ENCODE measurements at places on chromosomes 6 and 20.

DNA sequence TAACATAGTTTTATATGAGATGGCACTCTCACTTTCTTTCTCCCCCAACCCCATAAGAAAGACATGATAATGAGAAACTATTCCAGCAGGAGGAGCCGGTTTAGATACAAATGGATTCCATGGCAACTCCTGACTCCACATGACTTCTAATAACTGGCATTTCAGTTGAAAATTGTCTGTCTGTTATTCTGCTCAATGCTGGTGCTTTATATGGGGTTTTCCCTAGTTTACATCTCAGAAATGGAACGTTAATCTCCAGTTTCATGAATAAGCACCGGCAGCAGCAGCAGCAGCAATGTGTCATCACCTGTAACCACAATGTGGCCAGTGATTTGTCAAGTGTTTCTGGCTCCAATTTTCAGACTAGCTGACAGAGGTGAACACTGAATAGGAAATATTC, 8.0 kb upstream of the SIM1 start:
- peaks cover 31% of the 10 kb centered on the region for H3K27me3 ChIP-seq
- no peak overlapping the region for H3K27ac ChIP-seq
- no peak for DNase-seq
- no peaks in the 10 kb centered on the region for H3K36me3 ChIP-seq
- no peak overlapping the region for H3K4me3 ChIP-seq

DNA sequence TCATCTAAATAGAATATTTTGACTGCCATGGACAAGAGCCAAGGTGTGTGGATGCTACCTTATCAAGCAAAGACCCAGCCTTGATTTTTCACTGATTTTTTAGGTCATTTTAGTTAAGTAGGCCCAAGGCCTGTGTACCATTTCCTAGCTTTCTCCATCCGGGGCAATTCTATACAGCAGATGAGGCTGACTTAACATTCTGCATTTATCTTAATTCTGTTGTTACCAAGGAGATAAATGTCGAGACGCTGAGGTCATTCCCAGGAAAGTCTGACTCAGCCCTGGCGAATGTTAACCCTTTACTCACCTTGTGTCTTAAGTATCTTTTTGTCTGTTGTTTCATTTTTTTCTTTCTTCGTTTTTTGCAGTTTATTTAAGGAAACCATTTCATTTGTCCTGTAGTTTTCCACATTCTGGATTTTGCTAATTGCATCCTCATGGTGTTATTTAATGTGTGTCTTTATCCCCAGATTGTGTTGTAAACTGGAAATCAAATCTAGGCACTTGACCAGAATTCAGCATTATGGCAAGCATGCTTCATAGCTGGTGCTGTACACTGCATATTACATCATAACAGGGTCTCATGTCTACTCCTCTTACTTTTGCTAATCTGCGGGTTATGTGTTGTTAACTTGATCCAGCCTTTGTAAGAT, 277.0 kb downstream of the CDKAL1 start:
- H3K27ac ChIP-seq: no peak overlapping the region
- no peaks in the 10 kb centered on the region for H3K27me3 ChIP-seq

DNA sequence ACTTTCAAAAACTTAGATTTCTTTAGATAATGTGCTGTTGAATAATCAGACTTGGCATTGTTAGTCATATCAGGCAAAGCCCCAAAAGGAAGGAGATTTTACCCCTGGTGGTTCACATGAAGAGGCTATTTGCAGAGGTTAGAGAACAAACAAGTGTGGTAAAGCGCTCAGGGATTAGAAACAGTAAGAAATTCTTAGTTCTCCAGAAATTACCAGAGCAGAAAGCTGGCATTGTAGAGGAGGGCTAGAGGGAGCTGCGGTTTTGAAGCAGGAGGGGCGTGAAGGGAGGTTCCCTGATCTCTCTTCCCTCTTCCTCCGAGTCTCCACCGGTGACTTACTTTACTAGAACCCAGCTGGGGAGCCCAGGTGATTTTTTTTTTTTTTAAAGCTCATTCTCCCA, 10.2 kb downstream of the MYO6 start:
- no peaks in the 10 kb centered on the region for H3K4me1 ChIP-seq
- H3K27me3 ChIP-seq: no peaks in the 10 kb centered on the region
- H3K27ac ChIP-seq: no peak overlapping the region
- DNase-seq: no peak

DNA sequence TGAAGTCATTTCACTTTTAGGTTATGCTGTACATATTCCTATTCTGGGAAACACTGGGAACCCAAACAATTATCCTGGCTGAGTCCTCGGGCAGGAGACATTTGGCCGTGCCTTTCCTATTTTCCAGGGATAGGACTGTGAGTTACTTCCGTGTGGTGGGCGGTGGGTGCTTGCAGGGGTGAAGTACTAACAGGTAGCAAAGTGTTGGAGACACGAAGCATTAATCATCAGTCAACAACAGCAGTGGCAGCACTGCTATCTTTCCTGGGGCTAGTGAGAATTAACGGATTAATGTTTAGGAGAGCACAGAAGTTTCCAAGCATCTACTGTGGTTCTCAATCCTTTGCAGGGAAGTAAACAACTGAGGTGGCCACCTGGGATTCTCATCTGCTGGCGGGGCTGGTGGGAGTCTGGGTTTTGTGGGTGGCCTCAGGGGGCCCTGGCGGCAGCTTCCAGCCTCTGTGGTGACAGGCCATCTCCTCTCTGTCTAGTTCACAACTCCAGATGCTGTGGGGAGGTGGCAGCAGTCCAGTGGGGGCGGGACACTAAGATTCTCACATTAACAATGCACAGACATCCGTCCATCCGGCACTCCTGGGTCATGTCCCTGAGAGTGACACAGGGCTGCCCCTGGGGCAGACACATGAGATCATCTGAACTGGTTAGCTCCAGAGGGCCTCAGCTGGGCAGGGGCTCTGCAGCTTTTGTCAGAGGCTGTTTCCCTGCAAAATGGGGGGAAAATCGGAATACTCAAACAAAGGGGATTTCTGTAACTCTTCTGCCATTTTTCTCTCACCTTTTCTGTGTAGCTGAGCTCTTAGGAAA, 90.9 kb downstream of the GJA10 start:
- DNase-seq: no peak
- H3K4me1 ChIP-seq: no peaks in the 10 kb centered on the region
- no peak overlapping the region for H3K4me3 ChIP-seq
- no peak overlapping the region for H3K27ac ChIP-seq

DNA sequence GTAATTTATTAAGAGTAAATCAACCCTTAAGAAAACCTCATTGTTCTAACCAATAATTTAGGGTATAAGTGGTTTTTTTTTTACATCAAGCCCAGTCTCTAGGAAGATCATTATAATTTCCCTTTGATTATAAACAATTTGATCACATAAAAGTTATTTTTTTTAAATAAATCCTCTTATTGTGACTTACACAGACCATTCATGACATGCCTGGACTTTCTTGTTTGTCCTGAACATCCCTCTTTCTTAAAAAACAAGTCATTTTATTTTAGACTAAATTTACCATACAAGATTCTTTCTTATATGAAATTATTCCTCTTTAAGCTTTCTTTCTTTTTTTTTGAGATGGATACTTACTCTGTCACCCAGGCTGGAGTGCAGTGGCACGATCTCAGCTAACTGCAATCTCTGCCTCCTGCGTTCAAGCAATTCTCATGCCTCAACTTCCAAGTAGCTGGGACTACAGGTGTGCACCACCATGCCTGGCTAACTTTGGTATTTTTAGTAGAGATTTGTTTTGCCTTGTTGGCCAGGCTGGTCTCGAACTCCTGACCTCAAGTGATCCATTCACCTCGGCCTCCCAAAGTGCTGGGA, 53.6 kb upstream of the AGPAT4 start:
- no peak for DNase-seq
- no peaks in the 10 kb centered on the region for H3K4me1 ChIP-seq
- no peaks in the 10 kb centered on the region for H3K36me3 ChIP-seq
- H3K27ac ChIP-seq: no peak overlapping the region

DNA sequence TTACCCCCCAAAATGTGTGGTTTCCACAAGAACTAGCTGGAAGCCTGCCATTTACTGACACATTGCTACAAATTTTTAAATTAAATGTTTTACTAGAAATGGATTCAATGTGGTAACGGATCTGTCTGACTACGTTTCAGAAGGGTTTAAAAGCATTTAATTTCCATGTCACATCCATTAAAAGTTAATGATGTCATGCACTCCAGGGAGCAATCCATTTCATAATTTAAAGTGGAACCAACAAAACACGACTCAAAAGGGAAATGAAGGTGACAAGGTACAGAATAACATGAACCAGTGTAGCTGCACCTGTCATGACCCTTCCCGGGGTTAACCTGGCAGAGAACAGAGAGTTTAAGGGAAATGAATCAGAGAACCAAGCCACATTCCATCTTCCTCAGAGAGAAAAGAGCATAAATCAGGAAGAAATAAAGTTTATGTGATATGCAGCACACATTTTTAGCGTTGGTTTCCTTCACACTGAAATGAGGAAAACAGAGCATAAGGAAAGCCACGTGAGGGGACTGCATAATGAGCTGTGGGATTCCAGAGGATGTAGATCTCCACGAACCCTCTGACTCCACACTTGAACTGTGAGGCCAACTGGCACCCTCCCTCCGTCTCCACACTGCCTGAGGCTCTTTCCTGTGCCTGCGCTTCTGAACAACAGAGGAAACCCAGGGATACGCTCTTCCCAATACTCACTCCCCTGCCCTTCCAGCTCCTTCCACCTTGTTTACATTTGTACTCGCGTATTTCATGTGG, 170.3 kb upstream of the AHI1 start:
- H3K4me3 ChIP-seq: no peak overlapping the region
- no peaks in the 10 kb centered on the region for H3K27me3 ChIP-seq
- no peaks in the 10 kb centered on the region for H3K4me1 ChIP-seq
- H3K27ac ChIP-seq: no peak overlapping the region
- no peaks in the 10 kb centered on the region for H3K36me3 ChIP-seq
- no peak for DNase-seq

DNA sequence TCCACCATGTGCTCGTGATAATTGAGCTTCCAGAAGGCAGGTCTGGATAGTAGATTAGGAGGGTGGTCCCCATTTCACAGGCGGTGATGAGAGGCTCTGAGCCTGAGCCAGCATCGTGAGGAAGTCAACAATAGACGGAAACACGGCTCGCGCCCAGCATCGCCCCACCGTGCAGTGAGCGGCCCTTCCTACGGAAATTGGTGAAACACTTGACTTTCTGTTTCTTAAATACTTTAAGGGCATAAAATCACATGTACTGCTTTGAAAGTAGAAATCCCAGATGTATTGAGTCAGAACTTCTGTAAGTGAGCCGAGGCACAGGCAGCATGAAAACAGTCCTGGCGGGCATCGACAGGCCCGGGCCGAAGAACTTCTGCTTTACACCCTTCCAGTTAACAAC, 4.3 kb upstream of the KIF25 start:
- H3K4me1 ChIP-seq: no peaks in the 10 kb centered on the region
- no peak for DNase-seq
- H3K27me3 ChIP-seq: no peaks in the 10 kb centered on the region
- H3K36me3 ChIP-seq: no peaks in the 10 kb centered on the region

GRCh38 chr6:24089736-24090135, 36.3 kb upstream of the NRSN1 start:
- no peaks in the 10 kb centered on the region for H3K27me3 ChIP-seq
- DNase-seq: no peak
- no peak overlapping the region for H3K4me3 ChIP-seq

- DNase-seq: no peak
- no peaks in the 10 kb centered on the region for H3K36me3 ChIP-seq
- no peaks in the 10 kb centered on the region for H3K27me3 ChIP-seq
- no peak overlapping the region for H3K27ac ChIP-seq
- H3K4me1 ChIP-seq: no peaks in the 10 kb centered on the region
- no peak overlapping the region for H3K4me3 ChIP-seq
Measured at GRCh38 chr6:81878479-81878878, 126.0 kb upstream of the TENT5A start.

- H3K4me3 ChIP-seq: no peak overlapping the region
- no peaks in the 10 kb centered on the region for H3K4me1 ChIP-seq
- H3K27ac ChIP-seq: no peak overlapping the region
Measured at GRCh38 chr20:40010483-40010882, 678.6 kb downstream of the MAFB start.

DNA sequence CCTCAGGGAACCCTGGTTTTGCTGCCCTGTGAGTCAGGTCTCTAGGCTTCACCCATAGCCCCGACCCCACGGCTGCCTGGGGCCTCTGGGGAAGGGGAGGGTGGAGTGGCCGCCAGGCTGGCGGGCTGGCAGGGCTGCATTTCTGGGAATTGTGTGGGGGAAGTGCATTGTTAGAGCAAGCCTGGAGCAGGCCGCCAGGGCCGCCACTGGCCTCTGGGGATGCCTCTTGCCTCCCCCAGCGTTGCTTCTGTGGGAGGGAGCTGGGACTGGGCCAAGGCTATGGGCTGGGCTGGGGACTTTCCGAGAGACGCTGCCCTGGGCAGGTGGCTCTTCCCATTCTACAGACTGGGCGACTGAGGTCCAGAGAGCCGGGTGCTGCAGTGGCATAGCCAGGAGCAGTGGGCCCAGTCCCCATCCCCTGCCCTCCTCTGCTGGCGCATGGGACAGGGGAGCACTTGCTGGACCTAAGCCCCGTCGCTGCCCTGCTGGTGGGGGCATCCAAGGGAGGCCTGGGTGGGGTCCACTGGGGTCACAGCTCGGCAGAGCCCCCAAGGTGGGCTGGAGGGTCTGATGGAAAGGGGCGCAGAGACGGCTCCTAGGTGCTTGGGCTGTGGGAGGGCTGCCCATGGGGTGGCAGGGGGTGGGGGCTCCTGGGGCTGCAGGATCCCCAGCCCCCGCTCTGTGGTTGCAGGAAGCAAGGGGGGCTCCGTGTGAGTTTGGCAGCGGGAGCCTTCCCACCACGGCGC, 6.6 kb upstream of the SOX18 start:
- H3K27ac ChIP-seq: peak overlapping the region; percentile 83
- H3K36me3 ChIP-seq: no peaks in the 10 kb centered on the region

DNA sequence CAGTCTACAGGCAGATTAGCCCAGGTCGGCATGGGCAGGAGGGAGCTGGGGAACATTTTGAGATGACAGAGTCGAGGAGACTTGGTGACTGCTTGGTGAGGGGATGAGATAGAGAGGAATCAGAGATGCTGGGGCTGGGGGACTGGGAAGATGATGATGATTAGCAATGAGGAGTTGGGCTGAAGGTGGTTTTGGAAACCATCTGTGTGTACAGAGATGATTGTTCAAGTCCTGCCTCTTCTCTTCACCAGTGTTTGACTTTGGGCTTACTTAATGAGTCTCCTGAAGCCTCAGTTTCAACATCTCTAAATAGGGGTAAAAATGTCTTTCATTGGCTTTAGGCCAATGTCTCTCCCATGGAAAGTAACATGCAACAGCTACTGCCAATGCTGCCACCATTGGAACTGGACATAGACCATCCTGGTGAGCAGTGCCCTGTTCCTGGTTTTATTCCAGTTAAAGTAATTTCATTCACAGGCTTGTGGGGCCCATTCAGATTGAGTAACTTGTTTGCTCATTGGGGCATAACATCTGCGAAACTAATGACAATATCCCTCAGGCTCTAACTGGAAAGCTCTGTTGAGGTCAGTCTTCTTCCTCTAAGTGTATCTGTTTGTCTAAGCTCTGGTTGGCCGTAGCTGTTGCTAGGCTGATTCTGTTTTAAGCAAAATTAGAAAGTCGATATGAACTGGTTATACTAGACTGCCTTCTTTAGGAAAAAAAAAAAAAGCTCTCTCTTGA, 99.1 kb downstream of the ARMC2 start:
- H3K36me3 ChIP-seq: no peaks in the 10 kb centered on the region
- peak; percentile 59 for DNase-seq
- peaks cover 12% of the 10 kb centered on the region for H3K4me1 ChIP-seq
- H3K4me3 ChIP-seq: no peak overlapping the region
- H3K27me3 ChIP-seq: no peaks in the 10 kb centered on the region
